ENCODE measurements at places on chromosomes 4 and X.

- no peak for DNase-seq
Measured at GRCh38 chr4:95293014-95293413, 255.8 kb downstream of the UNC5C start.

DNA sequence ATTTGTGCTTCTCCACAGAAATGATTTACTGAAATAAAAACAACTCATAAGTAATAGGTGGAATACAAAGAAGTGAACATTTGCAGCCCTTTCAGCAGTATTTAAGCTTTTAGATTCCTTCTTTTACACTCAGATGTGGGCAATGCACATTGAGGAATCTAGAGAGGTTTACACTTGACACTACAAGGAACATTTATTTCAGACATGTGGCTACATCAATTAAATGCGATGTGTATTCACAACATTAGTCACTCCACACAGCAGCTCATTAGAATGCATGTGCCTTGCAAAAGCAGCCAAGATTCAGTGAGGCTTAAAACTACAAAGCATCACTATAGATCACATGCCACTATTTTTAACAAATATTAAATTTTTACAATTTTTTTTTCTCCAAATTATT lies 480.7 kb downstream of the INPP4B start:
- no peak for DNase-seq

- no peak for DNase-seq
Measured at GRCh38 chrX:107537815-107538214, 88.4 kb downstream of the FRMPD3 start.

DNA sequence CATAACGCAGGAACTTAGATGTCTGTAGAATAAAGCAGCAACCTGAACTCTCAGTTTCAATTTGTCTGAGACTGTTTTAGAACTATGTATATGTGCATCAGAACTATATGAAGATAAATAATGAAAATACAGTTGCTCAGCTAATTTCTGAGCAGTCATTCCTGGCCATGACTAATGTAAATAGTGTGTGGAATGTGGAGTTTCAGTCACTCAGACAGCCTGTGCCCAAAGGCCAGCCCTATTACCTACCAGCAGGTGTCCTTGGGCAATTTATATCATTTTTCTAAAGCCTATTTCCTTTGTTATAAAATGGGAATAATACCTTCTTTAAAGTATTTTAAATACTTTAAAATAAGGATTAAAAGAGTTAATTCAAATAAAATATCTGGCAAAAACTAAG lies 56.0 kb upstream of the RELL1 start:
- DNase-seq, result peak; percentile 37

- no peak for DNase-seq
Measured at GRCh38 chr4:3257103-3257555, 8.2 kb downstream of the MSANTD1 start.
